ENCODE measurements at places on chromosomes 12 and 14.

GRCh38 chr14:88492272-88493089 is 62.3 kb downstream of the PTPN21 start:
- peak; percentile 78 for DNase-seq

DNA sequence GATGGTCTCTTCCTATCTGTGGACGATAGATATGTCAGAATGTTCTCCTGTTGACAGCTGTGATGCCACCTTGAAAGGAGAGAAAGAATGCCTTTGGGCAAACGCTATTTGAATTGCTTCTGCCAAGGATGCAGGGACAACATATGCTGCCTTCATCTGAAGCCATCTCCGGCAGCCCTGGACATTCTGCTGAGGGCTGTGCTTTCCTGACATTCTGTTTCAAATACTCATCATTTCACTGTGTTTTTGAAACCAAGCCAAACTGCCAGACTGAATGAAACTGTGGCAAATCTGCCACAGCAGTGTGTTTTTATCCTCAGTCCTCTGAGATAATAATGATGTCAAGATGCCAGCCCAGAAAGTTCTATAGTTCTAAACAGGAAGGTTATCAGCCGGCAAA is 85.8 kb upstream of the BCAT1 start:
- DNase-seq, result no peak

DNA sequence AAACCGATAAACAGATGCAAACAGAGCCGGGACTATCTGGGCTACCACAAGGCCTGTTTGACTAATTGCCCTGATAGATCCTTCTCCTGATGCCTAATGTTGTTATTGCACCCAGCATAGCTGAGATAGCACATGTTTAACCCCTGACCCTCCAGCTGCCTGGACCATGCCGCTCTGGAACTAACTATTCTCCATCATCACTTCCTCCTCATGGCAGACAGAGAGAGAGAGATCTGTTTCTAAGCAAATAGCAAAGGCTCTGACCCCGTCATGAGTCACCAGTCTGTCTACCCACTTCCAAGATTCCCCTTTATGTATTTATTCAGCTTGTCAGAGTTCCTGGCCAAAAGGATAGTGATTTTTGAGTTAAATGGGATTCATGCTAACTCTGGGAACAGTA is 58.2 kb upstream of the FLRT2 start:
- no peak for DNase-seq

- no peak for DNase-seq
Measured at GRCh38 chr12:76863837-76864236, 15.0 kb downstream of the CSRP2 start.
